KBM-7 (cell line): ENCODE measurements at places on chromosomes 6 and 20.

- no peak for DNase-seq
Observed at GRCh38 chr6:22747571-22747970, 178.2 kb downstream of the HDGFL1 start.

GRCh38 chr6:157410045-157410444, 29.1 kb downstream of the ZDHHC14 start:
- DNase-seq: no peak

GRCh38 chr20:61807471-61808160, 258.1 kb downstream of the TAF4 start:
- no peak for DNase-seq

- no peak for DNase-seq
Observed at GRCh38 chr6:134909701-134910592, 40.0 kb downstream of the ALDH8A1 start.

- no peak for DNase-seq
Observed at GRCh38 chr6:56549014-56549413, 93.7 kb downstream of the DST start.

GRCh38 chr6:152948150-152948768, 34.6 kb downstream of the FBXO5 start:
- DNase-seq: peak; percentile 51
